Pancreas (tissue), 10 donors: ENCODE measurements at places on chromosomes 7 and 10. TPM values are rescaled to one million over a fixed set of nuclear protein-coding genes. Genes with fewer than 3 reads are reported as not detected.

Gene HOXA4
- 0.25 TPM for total RNA-seq

GRCh38 chr10:86360657-86361056 is 5.9 kb downstream of the GRID1 start:
- no peak overlapping the region for H3K27ac ChIP-seq
- H3K4me1 ChIP-seq, result no peaks in the 10 kb centered on the region
- H3K4me3 ChIP-seq, result no peak overlapping the region
- DNase-seq, result no peak

DNA sequence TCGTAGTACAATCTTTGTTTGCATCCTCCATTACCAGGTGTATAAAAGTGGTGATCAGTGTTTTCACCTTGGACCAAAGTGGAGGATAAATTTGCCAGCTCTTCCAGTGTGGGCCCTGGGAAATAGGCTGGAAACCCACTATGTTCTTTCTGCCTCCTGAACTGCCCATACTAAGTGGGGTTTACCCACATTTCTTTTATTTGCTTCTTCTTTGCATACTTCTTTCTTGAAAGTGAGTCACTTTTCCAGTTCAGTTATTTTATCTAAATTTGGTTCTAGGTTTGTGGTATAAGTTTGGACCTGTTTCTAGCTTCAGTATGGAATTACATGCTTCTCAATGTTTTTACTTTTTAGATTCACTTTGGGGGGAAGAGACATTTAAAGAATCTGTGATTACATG is 126.2 kb upstream of the ACBD5 start:
- no peaks in the 10 kb centered on the region for H3K27me3 ChIP-seq
- H3K36me3 ChIP-seq, result no peaks in the 10 kb centered on the region
- H3K27ac ChIP-seq, result no peak overlapping the region
- DNase-seq, result no peak
- no peak overlapping the region for H3K4me3 ChIP-seq
- no peaks in the 10 kb centered on the region for H3K4me1 ChIP-seq

GRCh38 chr7:128794020-128794419 is 2.3 kb downstream of the CCDC136 start:
- no peaks in the 10 kb centered on the region for H3K27me3 ChIP-seq
- H3K36me3 ChIP-seq, result no peaks in the 10 kb centered on the region
- H3K4me1 ChIP-seq, result peaks cover 5% of the 10 kb centered on the region
- no peak overlapping the region for H3K4me3 ChIP-seq

DNA sequence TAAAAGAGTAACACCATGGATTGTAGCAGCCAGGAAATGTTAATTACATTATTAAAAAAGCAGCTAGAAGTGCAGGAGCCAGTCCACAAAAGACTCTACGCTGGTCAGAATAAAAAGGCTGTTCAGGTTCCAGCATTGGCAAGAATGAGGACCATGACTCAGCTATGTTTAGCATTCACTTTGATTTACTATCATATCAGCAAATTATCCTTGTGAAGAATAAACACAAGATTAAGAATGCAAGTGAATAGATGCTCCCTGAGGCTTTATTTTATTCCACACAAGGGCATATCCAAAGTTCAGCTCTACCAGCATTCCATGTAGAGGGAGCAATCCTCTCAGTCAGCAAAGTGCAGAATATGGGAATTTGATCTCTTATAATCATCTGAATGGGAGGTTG is 13.6 kb downstream of the DGKB start:
- no peaks in the 10 kb centered on the region for H3K36me3 ChIP-seq
- no peak overlapping the region for H3K4me3 ChIP-seq
- no peak for DNase-seq
- H3K27me3 ChIP-seq, result no peaks in the 10 kb centered on the region
- no peak overlapping the region for H3K27ac ChIP-seq
